T-cell (primary cell): ENCODE measurements at places on chromosomes 5 and 9. TPM values are rescaled to one million over a fixed set of nuclear protein-coding genes. Genes with fewer than 3 reads are reported as not detected.

- no peak overlapping the region for H3K4me3 ChIP-seq
- DNase-seq = no peak
- H3K27ac ChIP-seq = no peak overlapping the region
- no peaks in the 10 kb centered on the region for H3K4me1 ChIP-seq
Measured at GRCh38 chr9:125659954-125660353, 47.1 kb downstream of the MAPKAP1 start.

GRCh38 chr5:153893817-153894216 is 144.9 kb downstream of the FAM114A2 start:
- no peak for DNase-seq
- no peak overlapping the region for H3K4me3 ChIP-seq
- H3K36me3 ChIP-seq = no peaks in the 10 kb centered on the region
- no peaks in the 10 kb centered on the region for H3K4me1 ChIP-seq
- H3K27me3 ChIP-seq = peaks cover 3% of the 10 kb centered on the region

GRCh38 chr9:110700953-110701352 is 32.4 kb downstream of the MUSK start:
- no peak for DNase-seq
- H3K27me3 ChIP-seq = no peaks in the 10 kb centered on the region
- H3K36me3 ChIP-seq = no peaks in the 10 kb centered on the region
- H3K27ac ChIP-seq = no peak overlapping the region

DNA sequence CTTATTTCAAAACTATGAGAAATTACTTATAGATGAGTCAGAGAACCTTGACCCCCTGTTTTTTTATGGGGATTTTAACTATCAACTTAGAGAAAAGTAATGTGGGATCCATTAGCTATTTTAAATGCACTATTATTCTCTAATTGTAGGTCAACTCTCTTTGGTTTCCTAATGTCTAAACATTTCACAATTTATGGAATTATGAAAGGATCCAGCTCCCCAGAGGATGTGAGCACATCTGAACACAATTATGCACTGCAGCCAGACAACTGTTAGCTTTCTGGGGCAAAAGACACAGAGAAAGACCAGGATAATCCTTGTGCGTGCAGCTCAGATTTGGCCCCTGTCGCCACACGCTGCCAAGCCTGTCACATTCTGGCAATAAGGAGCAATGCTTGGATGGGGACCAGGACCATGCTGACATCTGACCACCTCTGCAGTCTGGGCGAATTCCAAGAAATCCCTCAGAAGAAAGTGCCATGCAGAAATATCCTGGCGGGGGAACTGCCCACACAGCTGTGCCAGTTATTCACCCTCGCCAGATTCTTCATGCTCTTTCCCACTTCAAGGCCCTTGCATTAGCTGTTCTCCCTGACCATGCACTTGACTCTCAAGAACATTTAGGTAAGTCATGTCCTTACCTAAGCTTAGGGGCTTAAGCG is 22.2 kb upstream of the CMBL start:
- no peak for DNase-seq
- H3K4me3 ChIP-seq = no peak overlapping the region
- no peak overlapping the region for H3K27ac ChIP-seq

GRCh38 chr9:72794946-72795345 is 157.9 kb downstream of the ALDH1A1 start:
- no peak overlapping the region for H3K4me3 ChIP-seq
- no peak overlapping the region for H3K27ac ChIP-seq
- H3K27me3 ChIP-seq = no peaks in the 10 kb centered on the region
- H3K36me3 ChIP-seq = no peaks in the 10 kb centered on the region

DNA sequence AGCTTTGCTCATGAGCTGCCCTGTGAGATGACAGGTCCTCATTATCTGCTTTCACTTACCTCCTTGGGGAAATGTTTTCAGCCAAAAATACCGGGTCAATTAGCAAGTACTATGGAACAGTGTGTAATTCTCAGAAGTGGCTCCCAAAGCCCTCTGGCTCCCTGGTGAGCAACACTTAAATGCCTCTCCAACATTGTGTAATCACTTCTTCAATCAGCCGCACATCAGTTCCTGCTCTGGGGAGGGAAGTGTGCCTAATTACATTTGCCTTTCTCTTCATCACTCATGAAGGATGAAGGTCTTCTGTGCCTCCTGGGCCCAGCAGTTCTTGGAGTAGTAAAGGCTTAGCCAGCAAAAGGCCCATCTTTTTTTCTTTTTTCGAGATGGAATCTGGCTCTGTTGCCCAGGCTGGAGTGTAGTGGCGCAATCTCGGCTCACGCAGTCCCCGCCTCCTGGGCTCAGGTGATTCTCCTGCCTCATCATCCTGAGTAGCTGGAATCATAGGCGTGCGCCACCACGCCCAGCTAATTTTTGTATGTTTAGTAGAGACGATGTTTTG is 23.1 kb downstream of the NIM1K start:
- H3K27me3 ChIP-seq = no peaks in the 10 kb centered on the region
- H3K27ac ChIP-seq = no peak overlapping the region
- no peaks in the 10 kb centered on the region for H3K4me1 ChIP-seq
- no peak overlapping the region for H3K4me3 ChIP-seq
- H3K36me3 ChIP-seq = no peaks in the 10 kb centered on the region

DNA sequence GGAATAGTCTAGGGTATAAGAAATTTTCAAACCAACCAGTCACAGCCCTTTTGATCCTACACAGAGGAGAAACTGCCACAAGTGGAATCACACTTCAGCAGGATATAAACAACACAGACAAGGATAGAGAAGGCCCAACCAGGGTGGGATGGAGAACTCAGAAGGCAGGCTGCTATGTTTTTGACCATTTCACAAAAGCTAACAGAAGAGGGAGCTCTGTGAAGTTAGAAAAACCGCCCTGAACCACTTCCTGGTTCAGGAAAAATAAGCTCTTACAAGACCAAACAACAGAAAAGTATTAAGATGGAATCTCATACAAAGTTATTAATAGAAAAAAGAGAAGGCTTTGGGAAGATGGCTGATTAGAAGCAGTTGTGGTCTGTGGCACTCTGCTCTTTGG is 960 bp upstream of the IFNB1 start:
- no peaks in the 10 kb centered on the region for H3K36me3 ChIP-seq
- H3K4me3 ChIP-seq = no peak overlapping the region
- H3K27me3 ChIP-seq = no peaks in the 10 kb centered on the region
- no peak overlapping the region for H3K27ac ChIP-seq
- H3K4me1 ChIP-seq = peaks cover 24% of the 10 kb centered on the region
- DNase-seq = no peak

DNA sequence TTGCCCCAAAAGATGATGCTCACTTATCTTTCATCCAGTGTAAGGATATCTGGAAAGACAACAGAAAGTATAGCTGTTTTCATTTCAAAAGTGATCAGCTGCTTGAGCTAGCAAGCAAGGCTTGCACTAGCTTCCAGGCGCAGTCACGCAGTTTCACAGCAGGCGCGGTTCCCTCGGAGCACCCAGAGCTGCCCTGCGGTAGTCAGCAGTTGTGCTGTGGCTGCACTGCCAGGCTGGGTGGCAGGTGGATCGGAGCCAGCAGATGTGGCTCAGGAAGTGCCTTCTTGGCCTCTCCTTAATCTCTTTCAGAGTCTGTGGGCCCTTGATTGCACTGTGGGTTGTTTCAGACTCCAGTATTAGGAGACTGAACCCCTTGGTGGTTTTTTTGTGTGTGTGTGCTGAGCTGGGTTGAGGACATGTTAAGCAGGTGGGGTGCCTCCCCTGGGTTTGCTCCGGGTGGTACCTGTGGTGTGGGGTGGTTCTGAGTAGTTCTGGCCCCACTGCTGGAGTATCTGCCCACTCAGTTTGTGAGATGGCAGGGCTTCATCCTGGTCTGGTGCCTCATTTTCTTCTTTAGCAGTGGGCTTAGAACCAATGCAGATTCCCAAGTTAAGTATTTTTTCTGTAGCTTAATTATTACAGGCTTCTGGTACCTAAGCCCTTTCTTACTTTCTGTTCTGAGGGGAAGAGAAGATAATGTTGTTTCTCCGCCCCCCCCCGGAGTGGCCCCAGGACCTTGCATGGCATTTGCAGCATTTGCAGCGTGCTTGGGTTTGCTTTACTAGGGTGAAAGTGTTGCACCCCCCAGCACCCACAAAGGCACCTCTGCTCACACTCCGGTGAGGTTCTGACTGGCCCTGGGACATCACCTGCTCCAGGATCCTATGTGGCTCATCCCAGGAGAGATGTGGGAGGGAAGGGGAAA is 16.4 kb downstream of the TENT4A start:
- H3K36me3 ChIP-seq = peaks cover 11% of the 10 kb centered on the region
- H3K4me1 ChIP-seq = peaks cover 48% of the 10 kb centered on the region
- H3K27me3 ChIP-seq = no peaks in the 10 kb centered on the region

DNA sequence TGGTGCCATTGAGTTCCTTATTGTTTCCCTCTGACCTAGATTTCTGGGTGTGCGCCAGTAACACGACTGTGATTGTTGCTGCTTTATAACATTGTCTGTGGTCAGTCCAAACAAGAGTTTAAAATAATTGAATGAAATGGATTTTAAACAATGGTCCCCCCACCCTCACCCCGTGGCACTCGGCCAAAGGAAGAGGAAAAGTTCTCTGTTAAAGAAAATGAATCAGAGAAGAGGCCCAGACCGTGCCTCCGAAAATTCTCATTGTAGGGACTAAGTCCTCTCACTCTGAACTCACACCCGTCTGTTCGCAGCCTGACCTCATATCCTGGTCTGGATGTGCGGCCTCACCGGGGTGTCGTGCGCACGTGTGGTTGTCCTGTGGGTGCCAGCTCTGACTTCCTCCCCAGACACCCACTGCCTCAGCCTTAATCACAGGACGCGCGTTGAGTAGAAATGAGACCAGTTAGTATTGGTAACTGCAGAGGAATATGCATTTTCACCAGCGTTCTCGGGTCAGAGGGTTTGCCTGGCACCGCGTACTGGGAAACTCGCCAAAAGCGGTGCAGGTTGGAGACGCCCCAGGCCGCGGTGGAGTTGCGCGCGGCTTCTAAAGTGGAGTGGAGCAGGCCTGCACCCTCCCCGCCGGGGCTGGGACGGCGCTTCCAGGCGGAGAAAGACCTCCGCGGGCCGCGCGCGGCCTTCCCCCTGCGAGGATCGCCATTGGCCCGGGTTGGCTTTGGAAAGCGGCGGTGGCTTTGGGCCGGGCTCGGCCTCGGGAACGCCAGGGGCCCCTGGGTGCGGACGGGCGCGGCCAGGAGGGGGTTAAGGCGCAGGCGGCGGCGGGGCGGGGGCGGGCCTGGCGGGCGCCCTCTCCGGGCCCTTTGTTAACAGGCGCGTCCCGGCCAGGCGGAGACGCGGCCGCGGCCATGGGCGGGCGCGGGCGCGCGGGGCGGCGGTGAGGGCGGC is at the start of gene ABL1:
ABL1 (plus strand) TSS at position 884 of the 966 bp plus-strand sequence. CDS start 193 bp downstream, outside the sequence.
- no peaks in the 10 kb centered on the region for H3K27me3 ChIP-seq
- peak; percentile 46 for DNase-seq
- H3K27ac ChIP-seq = peak within 1 kb of the TSS; percentile 42
- peaks cover 11% of the 10 kb centered on the region for H3K4me1 ChIP-seq

DNA sequence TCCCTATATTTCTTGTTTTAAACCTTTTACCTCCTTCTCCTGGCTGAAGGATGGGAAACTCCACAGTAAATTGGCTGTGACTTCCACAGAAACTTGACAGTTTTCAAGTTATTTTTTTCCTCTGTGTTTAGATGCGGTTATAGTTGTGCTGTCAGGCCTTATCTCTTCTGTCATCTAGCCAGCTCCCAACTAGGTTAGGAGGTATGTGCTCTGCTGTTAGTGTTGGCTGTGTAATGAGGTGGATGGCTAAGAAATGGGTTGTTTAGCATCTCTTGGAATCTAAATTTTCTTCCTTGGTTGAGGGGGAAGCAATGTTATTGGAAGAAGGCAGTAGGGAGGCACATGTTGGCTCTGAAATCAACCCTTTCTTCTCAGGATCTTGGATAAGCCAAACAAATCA is 149.9 kb upstream of the RUSC2 start:
- no peak overlapping the region for H3K4me3 ChIP-seq
- H3K27ac ChIP-seq = no peak overlapping the region
- no peaks in the 10 kb centered on the region for H3K4me1 ChIP-seq
- DNase-seq = no peak
- no peaks in the 10 kb centered on the region for H3K36me3 ChIP-seq

DNA sequence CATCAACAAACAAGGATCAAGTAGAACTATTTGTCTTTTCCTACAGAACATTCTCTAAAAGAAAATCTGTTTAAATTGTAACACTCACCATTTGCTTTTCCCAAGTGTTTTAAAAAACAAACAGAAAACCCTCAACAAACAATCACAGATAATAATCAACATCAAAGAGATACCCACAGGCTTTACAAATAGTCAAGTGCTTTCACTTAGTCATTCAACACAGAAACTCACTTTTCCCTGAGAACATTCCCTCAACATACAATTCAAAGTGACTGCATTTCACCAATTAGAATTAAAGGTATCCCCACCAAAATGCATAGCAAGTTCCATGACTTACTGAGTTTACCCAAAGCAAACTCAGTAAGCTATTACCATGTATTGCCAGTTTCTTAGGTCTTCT is 144.9 kb downstream of the NR2F1-AS1 start:
- H3K4me1 ChIP-seq = no peaks in the 10 kb centered on the region
- DNase-seq = no peak
- no peak overlapping the region for H3K4me3 ChIP-seq
- no peaks in the 10 kb centered on the region for H3K27me3 ChIP-seq
- H3K27ac ChIP-seq = no peak overlapping the region

DNA sequence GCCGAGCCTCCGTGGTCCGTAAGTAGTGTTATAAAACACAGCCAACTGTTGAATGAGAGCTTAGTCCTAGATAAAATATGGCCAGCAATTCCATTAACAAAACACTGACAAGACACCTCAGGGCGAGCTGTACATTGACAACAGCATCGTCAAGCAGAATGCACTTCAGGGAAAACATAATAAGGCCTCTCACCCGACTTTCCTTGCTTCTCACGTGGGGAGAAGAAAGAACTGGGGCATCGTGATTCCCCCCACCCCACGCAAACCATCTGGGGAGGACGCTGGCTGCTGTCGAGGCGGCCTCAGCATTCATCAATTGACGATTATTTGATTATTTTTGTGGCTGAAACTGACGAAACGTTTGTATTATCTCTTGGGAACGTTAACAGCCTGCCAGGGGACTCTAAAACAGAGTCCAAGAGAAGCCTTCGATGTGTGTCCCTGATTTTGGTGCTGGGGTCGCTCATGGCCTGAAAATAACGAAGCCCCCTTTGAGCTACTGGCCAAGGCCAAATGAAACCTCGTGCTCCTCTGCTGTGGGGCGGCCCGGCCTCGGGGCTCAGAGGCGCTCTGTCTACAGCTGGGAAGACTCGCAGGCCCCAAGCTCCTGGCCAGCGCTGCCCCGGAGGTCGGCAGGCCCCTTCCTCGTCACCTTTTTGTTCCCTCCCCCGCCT is 464 bp downstream of the GDF9 start:
- peaks cover 24% of the 10 kb centered on the region for H3K36me3 ChIP-seq
- peak overlapping the region; percentile 81 for H3K4me3 ChIP-seq
- no peak for DNase-seq

GRCh38 chr5:163941079-163941478 is 435.7 kb downstream of the MAT2B start:
- no peaks in the 10 kb centered on the region for H3K36me3 ChIP-seq
- no peaks in the 10 kb centered on the region for H3K27me3 ChIP-seq
- H3K4me1 ChIP-seq = no peaks in the 10 kb centered on the region

- peaks cover 4% of the 10 kb centered on the region for H3K4me1 ChIP-seq
- no peak overlapping the region for H3K27ac ChIP-seq
- no peak for DNase-seq
- H3K4me3 ChIP-seq = no peak overlapping the region
Measured at GRCh38 chr5:10856683-10857337, 95.8 kb upstream of the DAP start.

GRCh38 chr5:164742025-164742424 is 1236.6 kb downstream of the MAT2B start:
- no peak overlapping the region for H3K27ac ChIP-seq
- H3K4me3 ChIP-seq = no peak overlapping the region
- DNase-seq = no peak
- H3K4me1 ChIP-seq = no peaks in the 10 kb centered on the region
- no peaks in the 10 kb centered on the region for H3K27me3 ChIP-seq

The PGM5 gene
- total RNA-seq = not detected

The PCDHA11 gene
- not detected for total RNA-seq

The LHX2 gene
- total RNA-seq = not detected

The CNTLN gene
- total RNA-seq = 1.1 TPM
